ENCODE measurements at places on chromosomes 4 and X.

DNA sequence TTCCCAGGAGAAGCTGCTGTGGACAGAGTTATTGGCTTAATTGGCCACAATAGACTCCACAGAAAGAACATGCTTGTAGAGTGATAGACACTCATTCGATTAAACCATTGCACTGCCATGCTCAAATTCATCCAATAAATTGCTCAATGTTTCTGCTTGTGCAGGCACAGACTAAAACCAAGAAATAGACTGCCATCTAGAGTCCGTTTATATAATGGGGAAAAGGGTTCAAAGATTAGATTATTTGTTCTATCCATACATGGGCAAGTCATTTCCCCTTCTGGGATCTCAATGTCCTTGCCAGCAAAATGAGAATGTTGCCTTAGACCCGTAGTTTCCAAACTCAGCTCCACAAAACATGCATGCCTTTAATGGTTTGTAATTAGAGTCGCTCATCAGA is 8.7 kb downstream of the SMIM10 start:
- DNase-seq = peak; percentile 2

- no peak for DNase-seq
These were observed 27.8 kb upstream of the OPHN1 start for GRCh38 chrX:68461093-68461492.

GRCh38 chrX:39904816-39905537 is 192.8 kb downstream of the BCOR start:
- DNase-seq = no peak

DNA sequence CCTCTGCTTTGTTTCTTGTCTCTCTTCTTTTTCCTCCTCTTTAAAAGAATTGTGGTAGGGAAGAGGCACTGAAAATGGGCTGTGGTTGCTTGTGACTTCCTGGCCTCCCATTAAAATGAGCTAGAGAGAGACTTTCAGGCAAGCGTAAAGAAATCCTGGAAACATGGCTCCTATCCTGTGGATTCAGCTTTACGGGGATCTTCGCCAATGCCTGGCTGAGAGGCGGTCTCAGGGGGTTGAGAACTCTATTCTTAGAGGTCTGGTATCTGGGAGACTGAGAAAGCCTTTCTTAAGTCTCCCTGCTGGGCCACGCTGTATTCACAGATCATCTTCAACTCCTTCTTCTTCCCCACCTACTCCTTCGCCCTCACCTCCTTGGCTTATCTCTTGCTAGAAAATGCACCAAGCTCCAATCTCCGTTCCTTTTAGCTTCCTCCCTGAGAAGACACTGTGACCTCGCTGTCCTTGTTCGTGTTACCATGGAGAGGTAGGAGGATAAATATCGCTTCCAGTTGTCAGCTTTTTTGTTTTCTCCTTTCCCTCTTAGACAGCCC is 542 bp upstream of the KLF8 start:
- no peak for DNase-seq

- DNase-seq = no peak
These were observed 21.9 kb upstream of the GPR78 start for GRCh38 chr4:8558080-8558960.

DNA sequence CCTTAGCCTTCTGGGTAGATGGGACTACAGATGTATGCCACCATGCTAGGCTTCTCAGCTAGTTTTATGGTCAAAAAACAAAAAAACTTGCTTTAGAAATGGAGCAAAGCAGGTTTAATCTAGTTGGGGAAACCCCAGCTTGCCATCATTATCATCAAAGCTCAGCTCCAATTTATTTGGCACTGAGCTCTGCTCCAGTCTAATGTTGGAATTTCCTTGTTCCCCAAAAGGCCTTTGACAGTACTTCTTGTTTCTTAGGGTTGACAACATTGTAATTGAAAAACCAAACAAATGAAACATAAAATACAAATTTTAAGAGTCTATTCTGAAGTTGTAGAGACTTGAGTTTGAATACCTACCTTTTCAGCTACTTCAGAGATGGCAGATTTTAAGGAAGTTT is 48.0 kb downstream of the MRPL1 start:
- no peak for DNase-seq

DNA sequence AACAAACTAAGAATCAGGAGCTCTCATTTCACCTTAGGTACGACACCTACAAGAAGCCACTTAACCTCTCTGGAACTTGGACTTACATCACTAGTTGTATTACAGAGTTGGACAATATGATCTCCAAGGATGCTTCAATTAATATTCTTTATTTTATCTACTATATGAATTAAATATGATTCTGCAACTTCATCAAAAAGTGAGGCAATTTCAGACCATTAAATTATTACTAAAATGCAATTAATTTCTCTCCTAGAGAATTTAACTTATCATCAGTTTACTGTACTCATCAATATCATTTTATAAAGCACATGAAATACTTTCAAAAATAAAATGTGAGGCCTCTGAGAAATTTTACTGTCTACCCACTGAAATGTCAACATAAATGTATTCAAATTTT is 33.9 kb downstream of the SLC39A8 start:
- no peak for DNase-seq

DNA sequence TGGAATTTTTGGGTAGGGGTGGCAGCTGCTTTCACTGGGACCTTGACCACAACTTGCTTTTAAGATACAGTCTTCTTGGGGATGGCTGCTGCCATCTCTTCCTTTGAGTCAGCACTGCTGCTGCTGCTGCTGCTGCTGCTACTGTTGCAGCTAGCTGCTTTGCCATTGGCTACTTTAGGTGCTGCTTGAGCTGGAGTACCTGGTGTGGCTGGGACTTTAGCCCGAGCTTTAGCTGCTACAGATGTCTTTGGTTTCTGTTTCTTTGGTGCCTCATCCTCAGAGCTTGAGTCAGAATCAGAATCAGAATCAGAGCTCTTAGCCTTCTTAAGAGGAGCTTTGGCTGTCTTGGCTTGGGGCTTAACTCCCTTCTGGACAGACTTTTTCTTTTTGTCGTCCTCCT is 52.2 kb downstream of the FAM9B start:
- DNase-seq = no peak

- peak; percentile 36 for DNase-seq
These were observed 16.4 kb downstream of the DSPP start for GRCh38 chr4:87624698-87625097.

GRCh38 chrX:110143454-110144210 is 140.7 kb downstream of the TMEM164 start:
- no peak for DNase-seq

- no peak for DNase-seq
These were observed 8.7 kb upstream of the ANK2 start for GRCh38 chr4:113040793-113041192.

DNA sequence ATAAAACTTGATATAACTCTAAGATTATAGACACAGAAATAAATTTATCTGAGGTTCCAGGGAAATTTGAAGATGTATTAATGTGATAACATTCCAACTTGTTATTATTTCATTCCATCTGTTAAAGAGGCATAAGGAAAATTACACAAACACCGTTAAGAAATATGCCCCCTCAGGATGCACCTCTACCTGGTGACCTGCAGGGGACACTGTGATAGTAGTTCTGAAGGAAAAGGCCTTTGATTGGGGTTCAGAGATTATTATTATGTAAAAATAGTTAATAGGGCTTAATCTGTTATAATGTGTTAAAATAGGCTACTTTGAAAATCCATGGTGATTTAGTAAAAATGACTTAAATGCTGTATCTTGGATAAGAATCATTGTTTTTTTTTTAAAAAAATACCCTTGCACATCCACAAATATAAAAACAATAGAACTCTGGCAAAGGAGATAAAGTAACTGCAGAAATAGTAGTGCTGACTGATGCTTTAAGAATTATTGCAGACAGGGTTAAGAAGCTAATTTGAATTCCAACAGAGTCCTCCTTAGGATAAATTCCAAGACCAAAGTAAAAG is 6.1 kb upstream of the ABRAXAS1 start:
- peak; percentile 10 for DNase-seq
